ENCODE measurements at places on chromosomes 12 and 14. TPM values are rescaled to one million over a fixed set of nuclear protein-coding genes. Genes with fewer than 3 reads are reported as not detected.

DNA sequence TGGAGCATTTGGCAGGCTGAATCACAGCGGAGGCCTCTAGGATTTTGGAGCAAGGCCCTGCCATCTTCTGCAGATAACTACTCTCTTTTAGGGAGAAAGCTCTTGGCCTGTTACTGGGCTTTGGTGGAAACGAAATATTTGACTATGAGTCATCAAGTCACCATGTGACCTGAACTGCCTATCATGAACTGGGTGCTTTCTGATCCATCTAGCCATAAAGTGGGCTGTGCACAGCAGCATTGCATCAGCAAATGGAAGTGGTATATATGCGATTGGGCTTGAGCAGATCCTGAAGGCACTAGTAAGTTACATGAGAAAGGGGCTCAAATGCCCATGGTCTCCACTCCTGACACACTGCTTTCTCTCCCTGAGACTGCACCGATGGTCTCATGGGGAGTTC is 21.1 kb downstream of the GYS2 start:
- H3K4me1 ChIP-seq, result no peaks in the 10 kb centered on the region
- H3K4me3 ChIP-seq, result no peak overlapping the region
- H3K36me3 ChIP-seq, result no peaks in the 10 kb centered on the region
- DNase-seq, result no peak
- H3K27me3 ChIP-seq, result no peaks in the 10 kb centered on the region

DNA sequence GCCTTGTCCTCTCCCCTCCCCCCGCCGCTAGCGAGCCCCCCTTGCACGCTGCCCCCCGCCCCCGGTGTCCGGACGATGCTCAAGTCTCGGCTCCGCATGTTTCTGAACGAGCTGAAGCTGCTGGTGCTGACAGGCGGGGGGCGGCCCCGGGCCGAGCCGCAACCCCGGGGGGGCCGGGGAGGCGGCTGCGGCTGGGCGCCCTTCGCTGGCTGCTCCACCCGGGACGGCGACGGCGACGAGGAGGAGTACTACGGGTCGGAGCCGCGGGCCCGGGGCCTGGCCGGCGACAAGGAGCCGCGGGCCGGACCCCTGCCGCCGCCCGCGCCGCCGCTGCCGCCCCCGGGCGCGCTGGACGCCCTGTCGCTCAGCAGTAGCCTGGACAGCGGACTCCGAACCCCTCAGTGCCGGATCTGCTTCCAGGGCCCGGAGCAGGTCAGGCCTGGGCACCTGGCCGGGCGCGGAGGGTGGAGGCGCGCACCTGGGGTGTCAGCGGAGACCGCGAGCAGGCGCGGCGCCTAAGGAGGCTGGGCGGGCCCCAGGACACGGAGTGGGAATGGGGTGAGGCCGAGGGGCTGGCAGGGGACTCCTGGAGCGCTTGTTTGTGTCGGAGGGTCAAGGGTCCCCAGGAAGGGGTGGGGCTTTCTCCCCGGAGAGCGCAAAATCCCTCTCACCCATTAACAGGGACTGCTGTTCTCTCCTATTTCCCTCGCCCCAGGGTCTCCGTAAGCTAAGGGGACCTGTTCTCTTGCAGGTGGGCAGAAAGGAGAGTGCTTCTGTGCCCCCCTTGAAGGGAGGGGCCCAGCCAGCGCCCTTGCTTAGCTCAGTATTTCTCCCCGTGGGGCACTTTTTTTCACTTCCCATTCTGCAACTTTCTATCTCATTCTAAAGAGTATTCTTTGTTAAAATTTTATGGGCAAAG is 810 bp downstream of the MARCHF9 start:
- peak overlapping the region; percentile 85 for H3K4me3 ChIP-seq
- no peaks in the 10 kb centered on the region for H3K27me3 ChIP-seq
- peaks cover 20% of the 10 kb centered on the region for H3K36me3 ChIP-seq
- H3K27ac ChIP-seq, result peak overlapping the region; percentile 82
- DNase-seq, result peak; percentile 82

DNA sequence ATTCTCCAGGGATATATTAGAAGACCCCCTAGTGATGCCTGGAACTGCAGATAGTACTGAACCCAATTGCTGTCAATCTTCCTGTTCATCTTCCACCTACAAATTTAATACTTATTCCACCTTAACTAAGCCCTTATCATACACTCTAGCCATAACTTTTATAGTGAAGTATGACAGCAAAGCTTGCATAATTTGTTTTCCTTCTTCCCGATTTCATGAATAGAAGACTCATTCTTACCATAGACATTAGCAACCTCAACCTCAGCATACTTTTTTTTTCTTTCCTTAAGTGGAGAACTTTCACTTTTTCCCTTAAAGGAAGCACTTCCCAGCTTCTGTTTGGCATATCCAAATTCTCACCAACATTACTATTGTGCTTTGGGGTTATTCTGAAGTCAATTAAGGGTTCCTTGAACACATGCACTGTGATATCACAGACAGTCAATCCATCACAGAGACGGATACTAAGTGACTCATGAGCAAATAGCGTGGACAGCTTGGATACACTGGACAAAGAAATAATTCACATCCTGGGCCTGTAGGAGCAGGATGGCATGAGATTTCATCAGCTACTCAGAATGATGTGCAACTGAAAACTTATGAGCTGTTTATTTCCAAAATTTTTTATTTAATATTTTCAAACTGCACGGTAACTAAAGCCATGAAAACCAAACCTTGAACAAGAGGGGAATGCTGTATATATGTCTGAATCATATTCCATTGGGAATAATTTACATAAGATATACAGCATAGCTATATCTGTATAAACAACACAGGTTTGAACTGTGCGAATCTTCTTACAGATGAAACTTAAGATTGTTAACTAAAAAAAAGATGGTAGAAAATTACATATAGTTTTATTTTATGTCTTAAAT is 63.9 kb downstream of the SYT1 start:
- no peak overlapping the region for H3K27ac ChIP-seq
- H3K36me3 ChIP-seq, result no peaks in the 10 kb centered on the region
- no peaks in the 10 kb centered on the region for H3K27me3 ChIP-seq
- no peak for DNase-seq

GRCh38 chr12:12726555-12727093 is 9.5 kb downstream of the CDKN1B start:
- H3K27ac ChIP-seq, result peak overlapping the region; percentile 100
- no peak for DNase-seq
- peak overlapping the region; percentile 72 for H3K4me3 ChIP-seq
- peaks cover 44% of the 10 kb centered on the region for H3K4me1 ChIP-seq
- H3K36me3 ChIP-seq, result peaks cover 3% of the 10 kb centered on the region

GRCh38 chr14:76420827-76421226 is 44.9 kb downstream of the ESRRB start:
- peaks cover 45% of the 10 kb centered on the region for H3K27me3 ChIP-seq
- DNase-seq, result no peak
- H3K4me1 ChIP-seq, result no peaks in the 10 kb centered on the region
- no peak overlapping the region for H3K4me3 ChIP-seq

DNA sequence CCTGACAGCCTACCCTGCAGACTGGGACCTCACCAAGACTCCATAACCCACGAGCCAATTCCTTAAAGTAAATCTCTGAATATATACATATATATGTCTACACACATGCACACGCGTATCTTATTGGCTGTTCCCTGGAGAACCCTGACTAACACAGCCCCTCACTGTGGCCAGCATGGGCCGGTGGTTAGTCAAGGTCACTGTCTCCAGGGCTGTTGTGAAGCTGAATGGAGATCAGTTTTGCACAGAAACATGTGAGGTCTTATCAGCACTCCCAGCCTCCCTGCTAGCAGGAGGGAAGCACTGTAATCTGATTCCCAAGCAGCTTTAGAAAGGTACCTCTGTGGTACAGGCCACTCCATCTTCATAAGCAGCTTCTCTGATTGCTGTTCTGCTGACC is 46.6 kb upstream of the PLEKHG6 start:
- H3K27me3 ChIP-seq, result no peaks in the 10 kb centered on the region
- no peak overlapping the region for H3K4me3 ChIP-seq
- peaks cover 36% of the 10 kb centered on the region for H3K4me1 ChIP-seq
- no peak for DNase-seq
- no peaks in the 10 kb centered on the region for H3K36me3 ChIP-seq
- peak overlapping the region; percentile 18 for H3K27ac ChIP-seq

- H3K27me3 ChIP-seq, result no peaks in the 10 kb centered on the region
- no peaks in the 10 kb centered on the region for H3K36me3 ChIP-seq
- no peak overlapping the region for H3K4me3 ChIP-seq
- no peak overlapping the region for H3K27ac ChIP-seq
- H3K4me1 ChIP-seq, result no peaks in the 10 kb centered on the region
- no peak for DNase-seq
Observed at GRCh38 chr14:96078625-96079016, 39.5 kb downstream of the C14orf132 start.

DNA sequence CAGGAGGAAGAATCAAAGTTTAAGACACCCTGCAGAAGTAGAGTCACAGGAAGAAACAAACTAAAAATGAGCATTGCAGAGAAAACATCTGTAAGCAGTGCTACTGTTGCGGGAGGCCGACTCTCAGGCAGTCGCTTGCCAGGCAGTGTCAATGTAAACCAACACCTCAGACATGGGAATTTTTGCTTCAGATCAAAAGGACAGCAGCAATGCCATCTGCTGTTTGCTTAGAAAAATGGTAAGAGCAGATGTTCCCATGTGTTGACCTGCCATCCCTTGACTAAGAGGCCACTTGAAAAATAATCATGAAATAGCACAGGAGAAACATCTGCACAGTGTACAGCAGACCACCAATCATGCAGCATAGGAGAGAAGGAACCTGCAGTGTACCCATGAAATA is 196.6 kb downstream of the SLC25A21 start:
- H3K27me3 ChIP-seq, result no peaks in the 10 kb centered on the region
- DNase-seq, result peak; percentile 6
- no peak overlapping the region for H3K4me3 ChIP-seq

DNA sequence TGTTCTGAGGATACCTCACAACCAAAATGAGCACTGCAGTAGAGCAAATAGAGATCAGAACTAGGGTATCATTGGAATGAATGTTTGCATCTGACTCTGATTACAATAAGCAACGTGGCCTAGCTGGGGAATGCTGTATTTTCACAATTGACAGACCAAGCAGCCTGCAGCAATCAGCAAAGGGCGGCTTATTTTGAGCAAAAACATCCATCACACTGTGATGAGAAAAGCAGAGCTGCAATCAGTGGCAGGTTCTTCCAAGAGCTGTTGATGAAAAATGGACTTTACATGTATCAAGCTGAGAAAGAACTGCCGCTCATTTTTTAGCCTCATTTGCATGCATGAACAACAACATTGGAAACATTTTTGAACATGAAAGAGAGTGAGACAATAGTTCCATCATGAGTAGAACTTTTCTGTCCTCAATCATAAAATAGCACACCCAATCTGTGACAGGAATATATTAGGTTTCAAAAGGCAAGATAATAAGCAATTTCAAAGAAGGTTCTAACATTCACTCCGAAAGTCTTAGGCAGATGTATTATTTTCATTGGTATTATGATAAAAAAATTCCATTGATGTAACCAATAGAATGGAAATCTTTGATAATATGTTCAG is 249.7 kb upstream of the FBXO33 start:
- no peaks in the 10 kb centered on the region for H3K27me3 ChIP-seq
- H3K36me3 ChIP-seq, result no peaks in the 10 kb centered on the region
- no peak for DNase-seq
- no peaks in the 10 kb centered on the region for H3K4me1 ChIP-seq
- H3K27ac ChIP-seq, result no peak overlapping the region

DNA sequence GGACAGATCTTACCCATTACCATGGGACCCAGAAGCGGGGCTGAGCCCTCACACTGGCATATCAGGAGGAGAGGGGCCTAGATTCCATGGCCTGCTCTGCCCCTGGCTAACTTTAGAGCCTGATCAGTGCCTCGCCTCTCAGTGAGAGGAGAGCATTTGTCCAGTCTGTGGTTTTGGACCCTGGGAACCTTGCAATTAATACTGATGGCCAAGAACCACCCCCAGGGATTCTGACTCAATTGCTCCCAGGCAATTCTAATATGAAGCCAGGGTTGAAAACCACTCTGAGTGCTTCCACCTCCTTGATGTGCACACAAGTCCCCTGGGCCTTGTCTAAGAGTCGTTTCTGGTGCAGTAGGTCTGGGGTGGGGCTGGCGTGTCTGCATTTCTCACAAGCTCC is 67.7 kb downstream of the CALM1 start:
- DNase-seq, result no peak
- H3K4me1 ChIP-seq, result no peaks in the 10 kb centered on the region
- H3K27ac ChIP-seq, result no peak overlapping the region
- no peaks in the 10 kb centered on the region for H3K36me3 ChIP-seq
- H3K27me3 ChIP-seq, result no peaks in the 10 kb centered on the region
- no peak overlapping the region for H3K4me3 ChIP-seq

GRCh38 chr12:121038861-121039668 is at the start of gene OASL:
OASL (minus strand) TSS chr12:121039246; CDS start chr12:121038971, 275 bp downstream.
- peak within 1 kb of the TSS; percentile 34 for H3K4me3 ChIP-seq
- H3K27ac ChIP-seq, result peak within 1 kb of the TSS; percentile 77
- peak; percentile 77 for DNase-seq
- H3K36me3 ChIP-seq, result no peaks in the 10 kb centered on the region
- H3K4me1 ChIP-seq, result peaks cover 12% of the 10 kb centered on the region

GRCh38 chr12:56221232-56221756 is 428 bp downstream of the RNF41 start:
- H3K36me3 ChIP-seq, result peaks cover 2% of the 10 kb centered on the region
- peaks cover 74% of the 10 kb centered on the region for H3K4me1 ChIP-seq
- H3K4me3 ChIP-seq, result peak overlapping the region; percentile 70
- DNase-seq, result peak; percentile 88

GRCh38 chr14:86897224-86897623 is 1095.8 kb downstream of the GALC start:
- H3K27ac ChIP-seq, result no peak overlapping the region
- no peak overlapping the region for H3K4me3 ChIP-seq
- no peak for DNase-seq

DNA sequence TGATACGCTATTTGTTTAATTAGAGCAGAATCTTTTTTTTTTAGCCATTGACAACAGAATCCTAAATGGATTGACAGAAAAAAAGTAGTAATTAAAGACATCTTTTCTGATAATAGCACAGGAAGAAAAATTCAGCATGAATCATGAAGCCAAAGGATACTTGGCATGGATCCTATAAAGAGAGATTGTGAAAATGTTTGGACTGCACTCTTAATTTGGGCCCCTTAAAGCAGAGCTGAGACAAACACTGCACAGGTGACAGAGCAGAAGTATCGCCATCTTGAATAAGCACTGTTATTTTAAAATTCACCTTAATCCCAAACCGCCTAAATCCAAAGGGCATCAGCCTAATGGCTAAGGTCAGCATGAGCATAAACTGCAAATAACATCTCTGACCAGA is 48.8 kb upstream of the SEL1L start:
- H3K4me3 ChIP-seq, result no peak overlapping the region
- no peak for DNase-seq
- no peaks in the 10 kb centered on the region for H3K27me3 ChIP-seq
- no peaks in the 10 kb centered on the region for H3K4me1 ChIP-seq

GRCh38 chr12:54175200-54175963 is 13.4 kb downstream of the SMUG1 start:
- peaks cover 24% of the 10 kb centered on the region for H3K4me1 ChIP-seq
- peaks cover 10% of the 10 kb centered on the region for H3K36me3 ChIP-seq
- H3K27ac ChIP-seq, result no peak overlapping the region
- peaks cover 45% of the 10 kb centered on the region for H3K27me3 ChIP-seq
- DNase-seq, result peak; percentile 37

GRCh38 chr14:34229140-34229539 is 232.9 kb downstream of the SPTSSA start:
- H3K27me3 ChIP-seq, result no peaks in the 10 kb centered on the region
- no peak overlapping the region for H3K4me3 ChIP-seq
- DNase-seq, result no peak
- H3K36me3 ChIP-seq, result no peaks in the 10 kb centered on the region

The TBPL2 gene
- not detected for total RNA-seq

The PNMA1 gene
- total RNA-seq, result 18.8 TPM

The CS gene
- 109 TPM for total RNA-seq

The LTA4H gene
- total RNA-seq, result 39.7 TPM

The KRT85 gene
- total RNA-seq, result not detected

The KRT74 gene
- not detected for total RNA-seq

The DYRK2 gene
- total RNA-seq, result 40.6 TPM

The PLEK2 gene
- total RNA-seq, result not detected

The MYL6 gene
- 1,132 TPM for total RNA-seq

The GALNT8 gene
- 19.7 TPM for total RNA-seq
